ENCODE measurements at places on chromosomes 1 and 21.

DNA sequence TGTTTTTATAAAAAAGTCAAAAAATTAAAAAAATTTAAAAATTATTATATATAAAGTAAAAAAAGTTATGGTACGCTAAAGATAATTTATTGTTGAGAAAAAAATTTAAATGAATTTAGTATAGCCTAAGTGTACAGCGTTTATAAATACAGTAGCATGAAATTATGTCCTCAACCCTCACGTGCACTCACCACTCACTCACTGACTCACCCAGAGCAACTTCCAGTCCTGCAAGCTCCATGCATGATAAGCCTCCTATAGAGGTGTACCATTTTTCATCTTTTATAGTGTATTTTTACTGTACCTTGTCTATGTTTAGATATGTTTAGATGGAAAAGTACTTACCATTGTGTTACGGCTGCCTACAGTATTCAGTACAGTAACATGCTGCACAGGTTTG, 5.1 kb downstream of the DISC1 start:
- DNase-seq, result no peak

GRCh38 chr1:82503822-82504221, 703.1 kb downstream of the ADGRL2 start:
- no peak for DNase-seq

- no peak for DNase-seq
These were observed 17.6 kb downstream of the FAM177B start for GRCh38 chr1:222754366-222755139.

DNA sequence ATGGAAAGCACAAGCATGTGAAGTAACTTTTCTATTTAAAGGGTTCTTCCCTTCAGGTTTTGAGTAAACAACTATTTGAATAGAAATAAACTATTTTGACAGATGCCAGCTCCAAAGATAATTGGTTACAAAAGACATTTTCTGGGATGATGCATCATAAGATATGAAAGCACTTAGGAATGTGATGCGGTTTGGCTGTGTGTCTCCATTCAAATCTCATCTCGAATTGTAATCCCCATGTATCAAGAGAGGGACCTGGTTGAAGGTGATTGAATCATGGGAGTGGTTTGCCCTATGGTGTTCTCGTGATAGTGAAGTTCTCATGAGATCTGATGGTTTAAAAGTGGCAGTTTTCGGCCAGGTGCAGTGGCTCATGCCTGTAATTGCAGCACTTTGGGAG, 6.4 kb downstream of the DISP1 start:
- DNase-seq, result no peak

DNA sequence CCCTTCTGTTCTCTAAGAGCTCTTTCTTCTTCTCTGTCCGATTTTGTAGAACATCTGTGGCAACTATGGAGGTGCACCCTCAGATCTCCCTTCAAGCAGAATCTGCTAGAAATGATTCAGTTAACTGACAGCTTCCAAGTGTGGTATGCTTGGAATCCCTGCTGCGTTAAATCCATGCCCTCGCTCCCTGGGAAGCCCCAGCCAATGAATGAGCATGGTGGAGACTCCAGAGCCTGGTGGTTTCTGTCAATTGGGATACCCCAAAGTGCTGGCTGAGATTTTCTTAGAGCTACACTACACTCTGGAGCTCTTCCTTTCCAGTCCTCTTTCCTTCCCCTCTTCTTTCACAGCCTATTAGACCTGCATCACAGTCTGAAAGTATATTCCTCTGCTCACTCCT, 116.3 kb upstream of the C1orf21 start:
- no peak for DNase-seq

DNA sequence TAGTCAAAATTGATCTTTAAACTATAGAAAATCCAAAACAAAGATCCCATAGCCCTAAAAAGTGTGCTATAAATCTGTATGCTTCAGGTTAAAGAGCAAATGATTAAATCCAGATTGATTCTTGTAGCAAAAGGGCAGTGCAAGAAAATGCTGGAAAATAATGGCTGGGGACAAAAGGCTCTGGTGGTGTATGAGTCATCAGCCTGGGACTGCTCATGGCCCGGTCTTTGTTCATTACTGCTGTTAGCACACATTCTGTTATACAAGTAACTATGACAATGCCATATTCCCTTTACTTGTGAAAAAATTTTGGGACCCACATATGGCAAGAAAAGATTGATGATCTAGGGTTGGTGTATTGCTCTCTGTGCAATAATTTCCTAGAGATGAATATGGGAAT, 89.1 kb downstream of the RWDD3 start:
- DNase-seq, result no peak

DNA sequence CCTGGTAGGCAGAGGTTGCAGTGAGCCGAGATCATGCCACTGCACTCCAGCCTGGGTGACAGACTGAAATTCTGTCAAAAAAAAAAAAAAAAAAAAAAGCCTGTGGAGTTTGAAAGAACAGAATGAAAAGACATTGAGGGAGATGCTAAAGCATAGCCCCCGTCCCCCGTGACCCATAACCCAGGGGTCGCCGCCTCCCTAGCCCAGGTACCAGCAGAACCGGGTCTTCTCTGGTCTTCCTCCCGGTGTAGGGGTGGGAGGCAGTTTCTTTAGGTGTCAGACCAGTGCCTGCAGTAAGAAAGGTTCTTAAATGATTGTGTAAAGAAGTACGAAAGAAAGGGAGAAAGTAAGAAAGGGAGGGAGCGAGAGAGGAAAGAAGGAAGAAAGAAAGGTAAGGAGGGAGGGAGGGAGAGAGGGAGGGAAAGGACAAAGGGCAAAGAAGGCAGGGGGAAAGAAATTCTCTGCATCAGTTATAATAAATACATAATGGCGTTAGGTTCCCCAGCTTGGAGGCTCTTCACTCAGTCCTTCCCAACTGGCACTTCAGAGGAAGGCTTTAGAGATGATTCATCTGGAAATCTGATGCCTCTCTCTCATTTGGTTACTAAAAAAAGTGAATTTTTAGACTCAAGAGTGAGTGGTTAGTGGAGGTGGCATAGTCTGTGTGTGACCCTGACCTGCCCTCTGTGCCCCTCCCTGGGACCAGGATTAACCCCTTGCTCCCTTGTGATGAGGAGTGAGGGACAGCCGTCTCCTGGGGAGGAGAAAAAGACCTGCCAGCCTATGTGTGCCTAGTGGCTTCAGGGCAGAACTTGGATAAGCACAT, 1.1 kb downstream of the IL24 start:
- DNase-seq, result no peak

DNA sequence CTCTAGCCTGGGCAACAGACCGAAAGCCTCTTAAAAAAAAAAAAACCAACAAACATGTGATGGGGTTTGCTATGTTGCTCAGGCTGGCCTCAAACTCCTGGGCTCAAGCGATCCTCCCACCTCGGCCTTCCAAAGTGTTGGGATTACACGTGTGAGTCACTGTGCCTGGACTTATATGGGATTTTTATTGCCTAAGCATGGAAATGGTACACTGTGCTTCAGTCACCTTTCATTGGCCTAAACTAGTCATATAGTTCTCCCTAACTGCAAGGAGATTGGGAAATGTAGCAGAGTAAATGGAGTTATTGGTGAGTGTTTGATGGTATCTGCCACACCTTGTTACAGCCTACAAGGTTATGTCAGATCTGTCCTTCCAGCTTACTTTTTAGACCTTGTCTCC, 17.2 kb upstream of the MEF2D start:
- no peak for DNase-seq

GRCh38 chr1:199931666-199932377, 95.7 kb upstream of the NR5A2 start:
- no peak for DNase-seq

GRCh38 chr1:167667536-167667935, 37.5 kb downstream of the RCSD1 start:
- no peak for DNase-seq

- no peak for DNase-seq
These were observed 1.3 kb upstream of the MPC2 start for GRCh38 chr1:167938080-167938636.

DNA sequence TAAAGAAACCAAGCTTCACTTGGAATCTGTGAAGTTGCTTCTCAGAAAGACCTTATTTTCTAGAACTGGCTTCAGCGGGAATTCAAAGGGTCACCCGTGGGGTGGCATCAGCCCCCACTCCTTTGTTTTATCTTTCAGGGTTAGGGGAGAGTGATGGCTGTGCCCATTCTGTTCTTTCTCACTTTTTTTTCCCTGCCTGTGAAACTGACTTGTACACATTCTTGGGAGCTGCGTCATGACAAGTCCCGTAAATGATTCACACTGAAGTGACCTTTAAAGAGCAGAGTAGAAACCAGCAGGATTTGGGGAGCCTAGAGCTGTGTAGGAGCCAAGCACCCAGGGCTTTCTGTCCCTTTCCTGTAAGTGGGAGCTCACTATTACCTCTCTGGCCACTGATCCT, 43.8 kb downstream of the SLC44A3 start:
- DNase-seq, result no peak

DNA sequence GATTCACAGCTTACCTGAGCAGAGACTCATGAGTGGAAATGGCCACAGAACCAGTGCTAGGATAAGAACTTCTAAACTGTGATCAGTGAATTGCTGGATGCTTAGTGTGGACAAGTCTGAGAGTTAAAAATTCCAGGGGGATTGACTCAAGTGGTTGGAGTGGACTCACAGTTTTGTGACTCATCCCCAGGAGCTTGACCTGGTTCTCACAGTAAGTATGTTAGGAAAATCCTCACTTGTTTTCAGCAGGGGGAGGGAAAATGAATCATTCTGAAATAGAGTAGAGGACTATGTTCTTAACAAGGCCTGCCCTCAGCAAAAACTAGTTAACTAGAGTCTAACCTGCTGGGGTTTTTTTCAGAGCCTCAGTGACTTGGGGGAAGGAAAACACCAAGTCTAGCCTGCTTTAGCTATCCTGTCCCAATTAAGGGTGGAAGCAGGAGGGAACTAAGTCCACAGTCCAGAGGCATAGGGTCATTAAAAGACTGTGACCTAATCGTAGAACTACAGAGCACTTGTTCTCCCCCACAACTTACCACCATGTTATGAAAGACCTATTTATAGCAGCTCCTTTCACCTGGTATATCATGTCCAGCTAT, 6.1 kb upstream of the CDC73 start:
- no peak for DNase-seq

- DNase-seq, result no peak
These were observed 7.1 kb downstream of the PTGFRN start for GRCh38 chr1:116916533-116917445.

DNA sequence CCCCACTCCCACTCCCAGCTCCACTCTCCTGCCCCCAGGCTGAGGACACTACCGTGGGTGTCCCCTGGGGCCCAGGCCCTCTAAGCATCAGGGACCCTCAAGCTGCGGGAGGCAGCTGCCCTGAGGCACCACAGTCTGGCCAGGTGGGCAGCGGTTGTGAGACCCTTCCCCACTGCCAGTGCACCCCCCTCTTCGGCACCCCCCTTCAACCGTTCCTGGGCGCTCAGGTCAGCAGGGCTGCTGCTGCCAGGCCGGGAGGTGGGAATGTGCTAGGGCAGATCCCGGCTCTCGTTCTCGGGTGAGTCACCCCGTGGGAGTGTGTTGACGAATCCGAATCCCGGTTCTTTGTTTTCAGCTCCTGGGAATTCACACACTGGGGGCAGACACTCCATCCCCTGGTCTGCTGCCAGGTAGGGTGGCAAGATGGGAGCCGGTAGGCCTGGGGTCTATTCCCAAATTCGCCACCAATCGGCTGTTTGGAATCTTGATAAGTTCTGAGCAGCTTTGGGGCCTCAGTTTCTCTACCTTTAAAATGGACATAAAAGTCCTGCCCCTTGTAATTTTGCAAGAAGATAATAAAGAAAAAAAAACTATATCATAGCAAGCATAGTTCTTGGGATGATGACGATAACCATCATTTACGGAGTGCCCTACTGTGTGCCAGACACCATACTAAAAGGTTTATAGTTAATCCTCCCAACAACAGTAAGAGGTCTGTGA, 28.5 kb upstream of the CASZ1 start:
- no peak for DNase-seq

DNA sequence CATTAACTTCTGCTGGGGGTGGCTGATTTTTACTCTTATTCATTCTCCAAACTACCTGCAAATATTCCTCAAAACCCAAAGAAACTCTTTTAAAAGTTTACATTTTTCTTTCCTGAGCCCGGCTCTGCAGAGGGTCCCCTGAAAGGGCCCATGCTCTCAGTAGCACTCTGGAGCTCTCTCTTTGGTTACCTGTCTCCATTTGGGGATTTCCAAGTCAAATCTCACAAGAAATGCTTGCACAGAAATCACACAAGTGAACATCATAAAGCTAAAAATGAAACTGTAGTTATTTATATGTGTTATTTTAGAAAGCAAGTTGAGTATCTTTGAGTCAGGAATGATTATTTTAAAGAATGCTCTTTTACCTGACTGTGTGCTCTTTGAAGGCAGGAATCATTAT, 174.5 kb upstream of the PLXNA2 start:
- DNase-seq, result no peak

GRCh38 chr1:212286556-212287131, 1.4 kb downstream of the PPP2R5A start:
- DNase-seq, result no peak

GRCh38 chr1:222767152-222767571, 30.2 kb downstream of the FAM177B start:
- DNase-seq, result no peak

DNA sequence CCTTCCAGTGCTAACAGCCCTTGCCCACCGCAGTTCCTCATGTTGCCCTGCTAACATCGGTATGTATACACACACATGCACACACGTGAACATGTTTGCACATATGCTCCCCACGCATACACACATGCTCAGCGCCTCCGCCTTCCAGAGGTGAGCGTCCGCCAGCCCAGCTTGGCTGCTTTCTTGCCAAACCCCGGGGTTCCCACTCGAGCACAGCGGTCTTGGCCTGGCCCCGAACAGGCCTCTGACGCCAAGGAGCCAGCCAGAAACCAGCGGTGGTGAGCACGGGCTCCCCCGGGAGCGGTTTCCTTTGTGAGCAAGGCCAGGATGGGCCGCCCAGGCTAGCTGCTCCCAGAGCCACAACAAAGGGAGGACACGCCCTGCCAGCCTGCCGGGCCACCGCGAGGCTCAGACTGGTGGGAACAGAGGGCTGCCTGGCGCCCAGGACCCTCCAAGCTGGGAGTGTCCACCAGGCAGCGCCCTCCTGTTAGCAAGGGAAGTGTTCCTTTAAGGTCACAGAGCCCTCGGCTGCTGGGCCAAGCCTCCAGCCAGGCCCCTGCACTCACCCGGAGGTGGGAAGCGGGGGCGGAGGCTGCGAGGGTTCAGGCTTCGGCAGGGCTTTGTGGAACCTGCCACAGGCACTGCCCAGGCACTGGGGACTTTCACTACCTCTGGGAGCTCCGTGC, 65.4 kb downstream of the ALPL start:
- DNase-seq, result no peak

Measured in activated CD4-positive, CD25-positive, alpha-beta regulatory T cell treated with anti-CD3 and anti-CD28 coated beads, Interleukin-2, amount 50 U/mL, for 72 hours (primary cell).